Right cardiac atrium (tissue), 5 donors: ENCODE measurements at places on chromosomes 16 and 17. TPM values are rescaled to one million over a fixed set of nuclear protein-coding genes. Genes with fewer than 3 reads are reported as not detected.

GRCh38 chr16:83887564-83887963 is 11.4 kb upstream of the MLYCD start:
- no peak for DNase-seq

GINS2 gene
- total RNA-seq, result 0.37 TPM

ABCC6 gene
- total RNA-seq, result 5.4 TPM

GRCh38 chr17:9001559-9001958 is 19.8 kb upstream of the NTN1 start:
- no peak for DNase-seq

DNA sequence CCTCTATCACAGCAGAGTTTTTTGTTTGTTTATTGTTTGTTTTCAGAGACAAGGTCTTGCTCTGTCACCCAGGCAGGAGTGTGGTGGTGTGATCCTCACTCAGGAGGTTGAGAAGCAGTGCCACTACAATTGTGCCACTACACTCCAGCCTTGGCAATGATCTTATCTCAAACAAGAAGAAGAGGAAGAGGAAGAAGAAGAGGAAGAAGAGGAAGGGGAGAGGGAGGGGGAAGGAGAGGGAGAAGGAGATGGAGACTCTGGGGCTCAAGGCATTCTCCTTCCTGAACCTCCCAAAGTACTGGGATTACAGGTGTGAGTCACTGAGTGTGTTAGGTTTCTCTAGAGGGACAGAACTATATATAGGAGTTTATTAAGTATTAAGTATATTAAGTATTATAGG is 17.1 kb upstream of the C17orf58 start:
- DNase-seq, result no peak

CCDC78 gene
- not detected for total RNA-seq

SLFN13 gene
- 7.9 TPM for total RNA-seq

DNA sequence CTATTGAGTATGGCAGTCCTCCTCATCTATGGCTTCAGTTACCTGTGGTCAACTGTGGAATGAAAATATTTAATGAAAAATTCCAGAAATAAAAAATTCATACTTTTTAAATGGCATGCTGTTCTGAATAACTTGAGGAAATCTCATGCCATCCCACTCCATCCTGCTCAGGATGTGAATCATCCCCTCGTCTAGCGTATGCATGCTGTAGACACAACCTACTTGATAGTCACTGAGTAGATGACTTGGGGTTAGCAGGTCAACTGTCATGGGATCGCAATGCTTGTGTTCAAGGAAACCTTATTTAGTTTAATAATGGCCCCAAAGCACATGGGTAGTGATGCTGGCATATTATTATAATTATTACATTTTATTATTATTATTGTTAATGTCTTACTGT is 4.8 kb upstream of the VAC14 start:
- no peak for DNase-seq

CD300LF gene
- total RNA-seq, result not detected
